HT-29 (cell line): ENCODE measurements at places on chromosomes 11 and 22.

GRCh38 chr22:42066126-42066761 is 4.4 kb downstream of the NAGA start:
- no peak for DNase-seq

GRCh38 chr11:13691286-13691899 is 22.9 kb downstream of the FAR1 start:
- DNase-seq, result no peak

DNA sequence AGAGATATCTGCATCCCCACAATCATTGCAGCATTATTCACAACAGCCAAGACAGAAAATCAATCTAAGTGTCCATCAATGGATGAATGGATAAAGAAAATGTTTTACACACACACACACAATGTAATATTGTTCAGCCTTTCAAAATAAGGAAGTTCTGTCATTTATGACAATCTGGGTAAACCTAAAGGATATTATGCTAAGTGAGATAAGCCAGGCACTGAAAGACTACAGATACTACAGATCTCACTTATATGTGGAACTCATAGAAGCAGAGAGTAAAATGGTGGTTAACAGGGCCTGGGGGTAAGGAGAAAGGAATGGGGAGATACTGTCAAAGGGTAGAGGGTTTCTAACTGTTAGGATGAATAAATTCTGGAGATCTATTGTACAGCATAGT is 36.0 kb upstream of the EED start:
- no peak for DNase-seq

DNA sequence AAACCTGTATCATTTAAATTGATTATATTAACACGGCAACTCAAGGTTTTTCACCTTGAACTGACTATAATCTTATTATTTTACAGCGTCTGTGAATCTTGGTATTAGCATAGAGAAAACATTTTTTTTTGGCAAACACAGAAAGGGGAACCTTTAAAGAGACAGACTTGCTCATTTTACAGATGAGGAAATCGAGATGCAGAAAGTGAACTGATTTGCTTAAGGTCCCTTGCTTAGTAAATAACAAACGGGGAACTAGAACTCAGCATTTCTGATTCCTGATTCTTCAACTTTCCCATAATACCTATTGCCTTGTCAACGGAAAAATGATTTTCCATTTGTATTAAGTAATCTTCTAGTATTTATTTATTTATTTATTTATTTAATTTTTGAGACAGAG is 33.2 kb upstream of the CECR2 start:
- no peak for DNase-seq

DNA sequence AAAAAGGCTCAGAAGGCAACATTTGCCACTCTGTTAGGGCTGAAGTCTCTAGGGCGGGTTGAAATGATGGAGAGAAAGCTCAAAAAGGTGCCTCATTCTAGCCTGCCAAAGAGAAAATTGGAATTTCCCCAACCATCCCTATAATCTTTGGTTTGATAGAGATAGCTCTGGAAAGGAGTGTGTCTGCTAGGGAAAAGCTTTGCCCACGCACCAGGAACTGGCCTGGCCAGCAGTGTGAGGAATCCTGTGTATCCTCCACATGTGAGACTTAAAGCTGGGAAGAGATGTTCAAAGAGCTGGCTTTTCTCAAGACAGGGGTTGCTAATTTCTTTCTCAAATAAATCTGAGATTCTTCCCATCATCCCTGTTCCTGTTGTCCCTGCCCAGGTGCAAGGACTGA is 193.7 kb downstream of the OPCML start:
- DNase-seq, result no peak

DNA sequence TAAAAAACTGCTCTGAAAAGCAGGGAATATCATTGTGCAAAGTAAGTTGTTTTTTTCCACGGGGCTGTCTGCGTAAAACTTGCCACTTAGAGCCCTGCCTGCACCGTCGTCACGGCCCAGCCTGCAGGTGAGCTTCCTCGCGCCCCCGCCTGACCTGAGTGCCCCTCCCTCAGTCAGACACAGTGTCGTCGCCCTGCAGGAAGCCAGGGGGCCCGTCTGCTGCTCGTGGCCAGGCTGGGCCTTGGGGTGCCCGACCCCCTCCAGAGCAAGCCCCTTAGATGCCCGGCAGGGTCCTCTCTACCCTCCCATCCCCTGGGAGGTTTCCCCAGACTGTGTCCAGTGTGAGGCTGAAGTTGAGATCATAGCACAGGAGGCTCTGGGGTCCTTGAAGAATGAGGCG is 31.6 kb downstream of the SBF1 start:
- no peak for DNase-seq
